ENCODE measurements at places on chromosomes 13 and 19.
A peak's percentile ranks its signal among the peaks of the same experiment; 100 is the strongest.

DNA sequence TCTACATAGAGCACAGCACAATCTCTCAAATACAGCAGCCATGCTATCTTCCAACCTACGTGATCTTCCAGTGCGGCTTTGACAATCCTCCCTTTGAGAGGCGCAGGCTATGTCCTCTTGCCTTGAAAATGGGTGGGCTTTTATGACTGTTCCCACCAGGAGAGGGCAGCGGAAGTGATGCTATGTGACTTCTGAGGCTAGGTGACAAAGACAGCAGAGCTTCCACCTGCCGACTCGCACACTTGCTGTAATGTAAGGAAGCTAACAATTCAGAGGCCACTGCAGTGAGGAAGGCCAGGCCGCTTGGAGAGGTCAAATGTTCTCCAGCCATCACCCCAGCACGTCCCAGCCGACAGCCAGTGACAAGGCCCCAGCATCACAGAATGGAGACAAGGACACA lies 65.8 kb downstream of the MRPL57 start:
- no peak for DNase-seq

GRCh38 chr19:7550987-7551761 lies 15.7 kb downstream of the PNPLA6 start:
- DNase-seq, result no peak

DNA sequence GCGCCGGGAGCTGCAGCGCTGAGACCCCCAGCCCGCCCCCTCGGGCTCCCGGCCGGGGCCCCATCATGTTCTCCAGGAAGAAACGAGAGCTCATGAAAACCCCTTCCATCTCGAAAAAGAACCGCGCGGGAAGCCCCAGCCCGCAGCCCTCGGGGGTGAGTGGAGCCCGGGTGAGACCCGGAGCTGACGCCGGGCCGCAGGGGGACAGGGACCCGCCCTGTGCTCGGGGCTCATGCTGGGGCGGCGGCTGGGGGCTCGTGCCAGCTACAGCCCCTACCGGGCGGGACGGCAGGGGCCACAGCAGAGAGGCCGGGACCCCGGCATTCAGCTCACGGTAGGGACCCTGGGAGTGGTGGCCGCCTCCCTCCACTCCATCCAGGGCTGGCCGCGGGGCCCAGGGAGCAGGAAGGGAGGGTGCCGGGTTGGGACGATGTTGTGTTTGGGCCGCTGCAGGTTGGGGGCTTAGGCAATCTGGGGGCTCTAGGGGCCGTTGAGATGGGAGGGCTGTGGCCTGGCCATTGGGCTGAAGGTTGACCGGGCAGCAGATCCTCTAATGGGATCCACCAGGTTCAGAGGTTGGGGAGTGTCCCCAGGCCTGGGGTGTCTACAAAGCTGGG lies 482 bp downstream of the ARHGAP45 start:
- no peak for DNase-seq

GRCh38 chr19:50512112-50512998 lies 1.4 kb downstream of the ASPDH start:
- no peak for DNase-seq

DNA sequence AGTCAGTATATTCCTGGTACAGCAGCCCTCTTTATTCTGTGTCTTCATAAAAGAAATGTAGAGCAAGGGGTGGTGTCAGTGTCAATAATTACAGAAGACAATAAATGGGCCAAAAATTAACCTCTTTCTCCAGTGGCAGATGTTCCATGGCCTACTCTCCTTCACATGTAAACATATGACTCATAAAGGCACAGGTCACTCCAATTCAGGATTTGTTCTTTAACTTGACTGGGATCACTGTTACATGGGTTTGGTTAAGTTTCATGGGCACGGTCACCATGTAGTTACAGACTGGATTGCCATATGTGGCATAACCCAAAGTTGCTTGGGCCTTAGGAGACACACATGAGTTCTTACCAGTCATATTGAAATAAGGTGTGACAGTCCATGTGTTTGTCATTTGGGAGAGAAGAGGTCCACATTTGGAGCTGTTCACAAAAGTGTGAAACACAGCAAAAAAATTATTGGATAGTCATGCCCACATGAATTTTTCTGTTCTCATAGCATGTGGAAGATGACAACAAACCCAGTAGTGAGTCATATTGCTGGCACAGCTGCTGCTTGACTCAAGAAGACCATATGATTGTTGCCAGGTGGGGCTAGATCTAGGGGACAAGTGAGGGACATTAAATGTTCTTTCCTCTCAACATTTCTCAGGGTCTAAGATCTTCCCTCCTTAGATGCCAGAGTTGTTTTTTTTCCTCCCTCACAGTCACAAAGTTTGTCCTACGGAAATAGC lies 68.1 kb upstream of the HTR2A start:
- DNase-seq, result no peak

DNA sequence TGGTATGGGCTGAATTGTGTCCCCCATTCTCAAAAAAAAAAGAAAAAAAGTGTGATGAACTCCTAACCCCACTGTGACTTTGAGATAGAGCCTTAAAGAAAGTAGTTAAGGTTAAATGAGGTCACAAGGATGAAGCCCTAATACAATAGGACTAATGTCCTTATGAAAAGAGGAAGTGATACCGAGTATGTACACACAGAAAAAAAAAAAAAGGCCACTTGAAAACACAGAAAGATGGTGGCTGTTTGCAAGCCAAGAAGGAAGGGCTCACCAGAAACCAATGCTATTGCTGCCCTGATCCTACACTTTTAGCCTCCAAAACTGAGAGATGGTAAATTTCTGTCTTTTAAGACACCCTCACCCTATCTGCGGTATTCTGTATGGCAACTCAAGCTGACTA lies 955.6 kb downstream of the PCDH17 start:
- DNase-seq, result peak; percentile 67

GRCh38 chr13:62251734-62252133 lies 836.1 kb upstream of the PCDH20 start:
- DNase-seq, result no peak

DNA sequence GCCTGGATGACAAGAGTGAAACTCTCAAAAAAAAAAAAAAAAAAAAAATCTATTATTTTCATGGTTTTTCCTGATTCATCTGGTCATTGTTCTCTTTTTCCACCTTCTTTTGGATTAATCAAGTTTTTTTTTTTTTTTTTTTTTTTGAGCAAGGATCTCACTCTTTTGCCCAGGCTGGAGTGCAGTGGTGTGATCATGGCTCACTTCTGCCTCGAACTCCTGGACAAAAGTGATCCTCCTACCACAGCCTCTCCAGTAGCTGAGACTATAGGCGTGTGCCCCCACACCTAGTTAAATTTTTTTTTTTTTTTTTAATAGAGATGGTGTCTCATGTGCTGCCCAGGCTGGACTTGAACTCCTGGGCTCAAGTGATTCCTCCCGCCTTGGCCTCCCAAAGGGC lies 27.7 kb downstream of the BLOC1S3 start:
- DNase-seq, result no peak

DNA sequence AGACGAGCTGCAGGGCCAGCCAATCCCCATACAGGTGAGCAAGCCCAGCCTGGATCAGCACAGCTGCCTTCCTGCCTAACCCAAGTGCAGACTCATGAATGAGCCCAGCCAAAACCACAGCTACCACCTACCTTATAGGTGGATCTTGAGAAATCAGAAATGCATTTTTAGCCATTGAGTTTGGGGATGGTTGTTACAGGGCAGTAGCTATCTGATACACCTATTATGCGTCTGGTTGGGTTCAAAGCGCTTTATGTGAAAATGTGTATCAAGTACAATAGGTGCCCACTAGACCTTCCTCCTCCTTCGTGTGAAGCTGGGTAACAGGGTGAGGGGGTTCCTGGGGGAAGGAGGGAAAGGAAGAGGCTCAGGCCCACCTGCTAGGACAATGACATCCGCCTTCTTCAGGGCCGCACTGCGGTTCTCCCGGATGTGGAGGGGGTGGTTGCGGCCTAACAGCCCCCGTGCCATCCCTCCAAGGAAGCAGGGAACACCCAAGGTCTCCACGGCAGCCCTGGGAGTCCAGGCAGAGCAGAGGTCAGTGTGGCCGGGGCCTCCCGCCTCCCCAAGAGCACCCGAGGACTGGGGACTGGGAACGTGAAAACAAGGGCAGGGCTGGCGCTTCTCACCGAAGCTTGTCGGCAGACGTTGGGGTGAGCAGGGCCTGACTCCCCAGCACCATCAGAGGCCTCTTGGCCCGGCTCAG lies 11.7 kb downstream of the SYDE1 start:
- no peak for DNase-seq

- DNase-seq, result no peak
Measured at GRCh38 chr13:90882551-90882950, 464.9 kb upstream of the MIR17HG start.

- DNase-seq, result no peak
Measured at GRCh38 chr19:7000816-7001215, 20.4 kb downstream of the MBD3L2B start.

DNA sequence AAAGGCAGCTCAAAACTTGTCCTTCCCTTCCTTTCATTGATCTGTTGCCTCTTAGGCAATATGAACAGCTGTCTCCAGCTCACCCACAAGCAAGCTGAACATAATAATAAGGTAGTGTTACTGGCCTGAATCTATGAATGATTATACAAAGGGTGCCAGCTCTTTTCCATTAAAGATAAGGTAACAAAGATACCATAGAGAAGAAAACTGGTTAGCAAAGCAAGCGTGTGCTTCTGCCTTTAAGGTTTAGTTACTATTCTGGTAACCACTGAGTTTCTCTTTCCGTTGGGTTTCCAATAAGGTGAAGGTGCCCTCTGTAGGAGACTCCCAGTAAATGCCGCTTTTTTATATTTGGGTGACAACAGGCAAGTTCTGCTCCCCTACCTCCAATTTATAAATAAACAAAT lies 12.1 kb upstream of the DACH1 start:
- DNase-seq, result peak; percentile 19

GRCh38 chr13:33483471-33483870 lies 197.9 kb upstream of the STARD13 start:
- DNase-seq, result no peak

Measured in RPMI8226 (cell line).